CD4-positive, CD25-positive, alpha-beta regulatory T cell (primary cell): ENCODE measurements at places on chromosomes 4 and X.

DNA sequence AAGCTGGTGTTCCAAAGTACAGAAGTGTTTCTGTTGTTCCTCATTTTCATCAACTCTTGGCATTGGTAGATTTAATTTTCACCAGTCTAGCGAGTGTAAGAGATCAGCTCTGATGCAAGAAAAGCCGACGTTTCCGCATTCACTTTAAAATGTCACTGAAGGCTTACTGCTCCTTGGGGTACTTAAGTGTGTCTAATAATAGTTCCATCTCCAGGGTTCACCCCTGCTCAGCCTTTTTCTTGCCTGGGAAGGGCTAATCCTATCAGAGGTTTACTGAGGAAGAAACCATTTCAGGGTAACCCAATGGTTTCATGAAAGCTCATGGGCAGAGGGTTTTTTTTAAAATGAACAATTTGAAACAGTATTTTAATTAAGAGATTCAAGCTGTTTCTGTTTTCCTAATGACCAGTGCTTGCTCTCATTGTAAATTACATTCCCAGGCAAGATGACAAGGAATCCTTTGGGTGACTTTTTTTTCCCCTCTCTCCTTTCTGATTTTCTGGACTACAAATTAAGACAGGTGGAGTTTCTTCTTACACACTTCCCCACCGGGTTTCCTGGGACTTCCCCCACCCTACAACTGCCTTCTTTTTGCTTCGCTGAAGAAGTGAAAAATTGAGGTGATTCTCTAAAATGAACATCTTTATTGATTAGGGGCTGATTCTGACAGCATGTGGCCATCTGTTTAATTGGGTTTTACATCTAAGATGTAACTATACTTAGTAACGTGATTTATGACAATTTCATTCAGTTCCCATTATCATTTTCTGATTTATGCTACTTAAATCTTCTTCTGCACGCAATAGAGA lies 78.7 kb upstream of the CBLL2 start:
- H3K4me3 ChIP-seq: no peak overlapping the region
- no peak for DNase-seq
- H3K4me1 ChIP-seq: no peaks in the 10 kb centered on the region
- H3K36me3 ChIP-seq: no peaks in the 10 kb centered on the region

GRCh38 chr4:6808259-6808658 lies 25.7 kb downstream of the KIAA0232 start:
- no peaks in the 10 kb centered on the region for H3K36me3 ChIP-seq
- no peak overlapping the region for H3K4me3 ChIP-seq
- no peak overlapping the region for H3K27ac ChIP-seq
- DNase-seq: no peak
- H3K27me3 ChIP-seq: no peaks in the 10 kb centered on the region
- H3K4me1 ChIP-seq: no peaks in the 10 kb centered on the region

GRCh38 chr4:154073107-154073822 lies 284.4 kb upstream of the SFRP2 start:
- H3K27me3 ChIP-seq: no peaks in the 10 kb centered on the region
- no peaks in the 10 kb centered on the region for H3K36me3 ChIP-seq
- H3K4me1 ChIP-seq: no peaks in the 10 kb centered on the region
- H3K27ac ChIP-seq: no peak overlapping the region
- H3K4me3 ChIP-seq: no peak overlapping the region

GRCh38 chr4:86582410-86582809 lies 11.7 kb upstream of the PTPN13 start:
- no peak overlapping the region for H3K27ac ChIP-seq
- no peak for DNase-seq
- no peak overlapping the region for H3K4me3 ChIP-seq

DNA sequence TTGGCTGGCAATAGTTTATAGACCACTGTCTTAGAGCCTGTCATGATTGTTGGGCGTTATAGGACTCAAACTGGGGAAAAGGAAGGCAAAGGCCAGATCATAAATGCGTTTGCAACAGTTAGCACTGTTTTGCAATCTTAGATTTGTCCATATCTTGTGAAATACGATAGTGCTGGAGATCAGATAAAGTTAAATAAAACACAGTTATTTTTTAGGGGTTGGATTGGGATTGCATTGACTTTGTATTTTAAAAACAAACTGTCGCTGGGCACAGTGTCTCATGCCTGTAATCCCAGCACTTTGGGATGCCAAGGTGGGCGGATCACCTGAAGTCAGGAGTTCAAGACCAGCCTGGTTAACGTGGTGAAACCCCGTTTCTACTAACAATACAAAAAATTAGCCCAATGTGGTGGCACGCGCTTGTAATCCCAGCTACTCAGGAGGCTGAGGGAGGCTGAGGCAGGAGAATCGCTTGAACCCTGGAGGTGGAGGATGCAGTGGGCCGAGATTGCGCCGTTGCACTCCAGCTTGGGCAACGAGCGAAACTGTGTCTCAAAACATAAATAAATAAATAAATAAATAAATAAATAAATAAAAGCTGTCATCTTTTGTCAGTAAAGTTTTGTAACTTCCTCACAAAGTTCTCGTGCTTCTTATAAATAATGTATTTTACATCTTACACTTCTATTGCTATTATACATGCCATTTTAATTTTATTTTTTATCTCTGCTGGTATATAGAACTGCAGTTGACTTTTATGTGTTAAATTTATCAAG lies 117.2 kb downstream of the KDM6A start:
- no peak for DNase-seq
- H3K36me3 ChIP-seq: no peaks in the 10 kb centered on the region
- H3K27me3 ChIP-seq: no peaks in the 10 kb centered on the region
- H3K4me1 ChIP-seq: no peaks in the 10 kb centered on the region
- H3K27ac ChIP-seq: no peak overlapping the region

DNA sequence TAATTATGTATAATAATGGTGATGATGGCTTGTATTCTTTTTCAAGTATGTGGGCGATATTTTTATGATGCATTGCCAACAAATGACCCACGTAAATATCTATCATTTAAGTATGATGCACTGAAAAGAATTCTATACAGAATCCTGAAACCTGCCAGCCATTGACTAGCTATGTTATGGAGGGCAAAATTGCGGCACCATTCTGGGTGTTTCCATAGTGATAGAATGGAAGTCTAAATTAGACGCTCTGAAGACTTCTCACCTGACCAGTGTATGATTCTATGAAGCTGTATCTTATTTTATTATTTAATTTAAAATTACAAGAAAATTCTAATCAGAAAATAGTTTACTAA lies 677 bp upstream of the CENPC start:
- peak overlapping the region; percentile 99 for H3K27ac ChIP-seq
- no peaks in the 10 kb centered on the region for H3K27me3 ChIP-seq
- peaks cover 26% of the 10 kb centered on the region for H3K4me1 ChIP-seq
- peak overlapping the region; percentile 85 for H3K4me3 ChIP-seq

DNA sequence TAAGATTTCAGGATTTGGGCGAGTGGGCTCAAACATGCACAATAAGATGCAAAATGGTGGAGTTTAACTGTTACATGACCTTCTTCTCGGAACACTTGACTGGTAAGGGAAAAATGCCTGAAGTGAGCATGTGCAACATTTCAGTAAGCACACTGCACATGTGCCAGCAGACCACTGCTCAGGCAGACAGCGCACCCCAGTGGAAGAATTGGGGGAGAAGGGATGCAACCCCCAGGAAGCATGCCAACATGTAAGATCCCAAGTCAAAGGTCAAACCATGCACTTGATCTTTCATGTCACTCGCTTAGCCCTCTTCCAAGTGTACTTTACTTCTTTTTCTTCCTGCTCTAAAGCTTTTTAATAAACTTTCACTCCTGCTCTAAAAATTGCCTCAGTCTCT lies 256.3 kb downstream of the CENPC start:
- no peak overlapping the region for H3K27ac ChIP-seq
- H3K36me3 ChIP-seq: no peaks in the 10 kb centered on the region
- H3K27me3 ChIP-seq: no peaks in the 10 kb centered on the region
- H3K4me3 ChIP-seq: no peak overlapping the region
- DNase-seq: peak; percentile 3
- no peaks in the 10 kb centered on the region for H3K4me1 ChIP-seq

DNA sequence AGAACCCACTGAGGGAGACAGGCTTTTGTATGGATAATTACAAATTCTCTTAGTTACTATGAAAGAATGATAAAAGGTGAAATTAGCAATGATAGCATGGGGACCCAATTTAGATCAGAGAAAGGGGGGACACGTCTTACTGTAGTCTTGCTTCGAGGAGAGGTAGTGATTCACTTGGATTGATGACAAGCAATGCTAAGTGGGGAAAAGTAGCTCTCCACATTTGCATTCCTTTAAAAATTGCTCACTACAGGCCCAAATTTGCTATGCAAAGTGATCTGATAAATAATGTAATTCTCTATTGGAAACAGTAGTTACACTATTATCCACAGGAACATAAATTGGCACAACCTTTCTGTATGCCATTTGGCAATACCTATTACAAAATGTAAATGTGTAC lies 42.5 kb upstream of the MAP3K15 start:
- no peak overlapping the region for H3K4me3 ChIP-seq
- H3K4me1 ChIP-seq: no peaks in the 10 kb centered on the region
- peak overlapping the region; percentile 14 for H3K27ac ChIP-seq
- peaks cover 24% of the 10 kb centered on the region for H3K36me3 ChIP-seq

- DNase-seq: no peak
- H3K4me1 ChIP-seq: no peaks in the 10 kb centered on the region
- H3K4me3 ChIP-seq: no peak overlapping the region
- H3K27ac ChIP-seq: no peak overlapping the region
- no peaks in the 10 kb centered on the region for H3K36me3 ChIP-seq
Observed at GRCh38 chrX:53022381-53022780, 26.2 kb upstream of the GPR173 start.

GRCh38 chrX:149274516-149275105 lies 230.5 kb downstream of the IDS start:
- no peak for DNase-seq
- no peak overlapping the region for H3K27ac ChIP-seq
- no peak overlapping the region for H3K4me3 ChIP-seq
- H3K27me3 ChIP-seq: no peaks in the 10 kb centered on the region

- DNase-seq: no peak
- no peak overlapping the region for H3K4me3 ChIP-seq
- H3K27ac ChIP-seq: no peak overlapping the region
- peaks cover 6% of the 10 kb centered on the region for H3K36me3 ChIP-seq
- H3K4me1 ChIP-seq: peaks cover 21% of the 10 kb centered on the region
- no peaks in the 10 kb centered on the region for H3K27me3 ChIP-seq
Observed at GRCh38 chr4:82885410-82885809, 5.5 kb downstream of the SEC31A start.

GRCh38 chrX:17931855-17932254 lies 70.8 kb upstream of the RAI2 start:
- no peaks in the 10 kb centered on the region for H3K4me1 ChIP-seq
- no peaks in the 10 kb centered on the region for H3K27me3 ChIP-seq
- H3K4me3 ChIP-seq: no peak overlapping the region
- no peak overlapping the region for H3K27ac ChIP-seq
- no peak for DNase-seq
- H3K36me3 ChIP-seq: no peaks in the 10 kb centered on the region

GRCh38 chr4:23923840-23924239 lies 34.0 kb upstream of the PPARGC1A start:
- H3K4me3 ChIP-seq: no peak overlapping the region
- no peaks in the 10 kb centered on the region for H3K4me1 ChIP-seq
- H3K27ac ChIP-seq: no peak overlapping the region
- DNase-seq: no peak

GRCh38 chr4:13921805-13922204 lies 294.3 kb upstream of the BOD1L1 start:
- no peaks in the 10 kb centered on the region for H3K4me1 ChIP-seq
- H3K27ac ChIP-seq: no peak overlapping the region
- no peak overlapping the region for H3K4me3 ChIP-seq

GRCh38 chr4:62028745-62029144 lies 828.6 kb downstream of the ADGRL3 start:
- no peaks in the 10 kb centered on the region for H3K27me3 ChIP-seq

DNA sequence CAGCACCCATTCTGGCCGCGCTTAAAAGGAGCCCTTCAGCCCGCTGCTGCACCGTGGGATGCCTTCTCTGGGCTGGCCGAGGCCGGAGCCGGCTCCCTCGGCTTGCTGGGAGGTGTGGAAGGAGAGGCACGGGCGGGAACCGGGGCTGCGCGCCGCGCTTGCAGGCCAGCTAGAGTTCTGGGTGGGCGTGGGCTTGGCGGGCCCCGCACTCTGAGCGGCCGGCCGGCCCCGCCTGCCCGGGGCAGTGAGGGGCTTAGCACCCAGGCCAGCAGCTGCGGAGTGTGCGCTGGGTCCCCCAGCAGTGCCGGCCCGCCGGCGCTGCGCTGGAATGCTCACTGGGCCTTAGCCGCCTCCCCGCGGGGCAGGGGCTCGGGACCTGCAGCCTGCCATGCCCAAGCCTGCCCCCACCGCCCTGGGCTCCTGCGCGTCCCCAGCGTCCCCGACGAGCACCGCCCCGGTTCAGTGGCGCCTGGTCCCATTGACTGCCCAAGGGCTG lies 111.3 kb downstream of the PCDH18 start:
- H3K4me1 ChIP-seq: no peaks in the 10 kb centered on the region
- DNase-seq: no peak
- no peaks in the 10 kb centered on the region for H3K36me3 ChIP-seq
- no peak overlapping the region for H3K27ac ChIP-seq

- no peak overlapping the region for H3K27ac ChIP-seq
- H3K36me3 ChIP-seq: no peaks in the 10 kb centered on the region
- H3K27me3 ChIP-seq: no peaks in the 10 kb centered on the region
- no peak for DNase-seq
- H3K4me1 ChIP-seq: no peaks in the 10 kb centered on the region
- H3K4me3 ChIP-seq: no peak overlapping the region
Observed at GRCh38 chrX:39073131-39073530, 271.9 kb downstream of the MID1IP1 start.

DNA sequence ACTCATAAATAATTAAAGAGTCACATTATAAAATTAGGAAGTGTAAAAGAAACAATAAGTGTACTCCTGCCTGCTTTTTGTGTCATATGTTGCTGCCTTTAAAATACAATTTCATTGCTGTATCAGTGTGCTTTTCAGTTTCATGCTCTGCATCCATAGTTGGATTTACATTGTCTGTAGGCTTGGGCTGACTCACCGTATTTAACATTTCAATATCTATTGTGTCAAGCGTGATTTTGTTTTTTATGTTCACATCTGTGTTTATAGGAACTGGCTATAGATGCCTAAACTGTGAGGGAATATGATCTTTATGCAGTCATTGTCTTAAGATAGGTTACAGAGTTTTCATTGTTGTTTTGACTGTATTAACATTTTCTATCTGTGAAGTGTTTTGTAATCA lies 18.1 kb downstream of the CCSER1 start:
- H3K36me3 ChIP-seq: no peaks in the 10 kb centered on the region
- no peak overlapping the region for H3K27ac ChIP-seq
- H3K4me3 ChIP-seq: no peak overlapping the region

DNA sequence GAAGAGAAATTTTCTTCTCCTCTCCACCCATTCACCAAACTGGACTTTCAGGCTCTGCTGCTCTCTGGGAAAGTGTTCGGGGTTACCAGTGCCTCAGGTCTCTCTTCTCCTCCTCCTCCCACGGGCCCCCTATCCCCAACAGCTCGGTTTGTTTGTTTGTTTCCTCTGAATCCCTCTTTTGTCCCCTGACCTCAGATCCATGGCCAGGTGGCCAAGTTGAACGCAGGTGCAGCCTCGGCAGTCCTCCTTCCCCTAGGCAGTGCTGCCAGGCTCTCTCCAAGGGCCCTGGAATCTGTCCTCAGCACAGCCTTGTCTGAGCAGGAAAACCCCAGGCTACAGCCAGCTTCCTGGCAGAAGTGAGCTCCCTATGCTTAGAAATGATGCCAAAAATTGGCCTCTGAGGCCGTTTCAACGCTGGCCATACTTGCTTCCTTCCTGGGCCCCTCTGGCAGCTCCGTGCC lies 60.0 kb downstream of the FHDC1 start:
- H3K36me3 ChIP-seq: no peaks in the 10 kb centered on the region
- no peaks in the 10 kb centered on the region for H3K27me3 ChIP-seq
- no peak overlapping the region for H3K27ac ChIP-seq
- no peak overlapping the region for H3K4me3 ChIP-seq
- DNase-seq: no peak
- no peaks in the 10 kb centered on the region for H3K4me1 ChIP-seq
